ENCODE measurements at places on chromosomes 12 and 14.

- DNase-seq = no peak
Measured at GRCh38 chr12:87812030-87812429, 217.2 kb downstream of the C12orf50 start.

DNA sequence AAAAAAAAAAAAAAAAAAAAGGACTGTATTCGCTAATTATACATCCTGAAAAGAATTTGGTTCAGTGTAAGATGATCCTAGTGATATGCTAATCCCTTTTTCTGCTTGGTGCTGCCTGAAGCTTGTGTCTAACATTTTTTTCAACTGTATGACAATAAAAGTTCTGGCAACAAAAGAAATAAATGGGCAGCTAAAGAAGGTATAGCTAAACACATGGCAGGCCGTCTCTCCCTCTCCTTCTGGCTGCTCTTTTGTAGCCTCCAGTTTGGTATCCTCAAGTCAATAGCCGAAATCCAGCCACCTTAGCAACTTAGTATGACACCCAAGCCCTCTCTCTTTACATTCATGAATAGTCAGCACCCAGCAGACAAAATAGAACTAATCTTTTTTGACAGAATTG lies 198.3 kb upstream of the OTX2 start:
- no peak for DNase-seq

GRCh38 chr14:59425322-59425935 lies 39.8 kb downstream of the GPR135 start:
- DNase-seq = no peak

DNA sequence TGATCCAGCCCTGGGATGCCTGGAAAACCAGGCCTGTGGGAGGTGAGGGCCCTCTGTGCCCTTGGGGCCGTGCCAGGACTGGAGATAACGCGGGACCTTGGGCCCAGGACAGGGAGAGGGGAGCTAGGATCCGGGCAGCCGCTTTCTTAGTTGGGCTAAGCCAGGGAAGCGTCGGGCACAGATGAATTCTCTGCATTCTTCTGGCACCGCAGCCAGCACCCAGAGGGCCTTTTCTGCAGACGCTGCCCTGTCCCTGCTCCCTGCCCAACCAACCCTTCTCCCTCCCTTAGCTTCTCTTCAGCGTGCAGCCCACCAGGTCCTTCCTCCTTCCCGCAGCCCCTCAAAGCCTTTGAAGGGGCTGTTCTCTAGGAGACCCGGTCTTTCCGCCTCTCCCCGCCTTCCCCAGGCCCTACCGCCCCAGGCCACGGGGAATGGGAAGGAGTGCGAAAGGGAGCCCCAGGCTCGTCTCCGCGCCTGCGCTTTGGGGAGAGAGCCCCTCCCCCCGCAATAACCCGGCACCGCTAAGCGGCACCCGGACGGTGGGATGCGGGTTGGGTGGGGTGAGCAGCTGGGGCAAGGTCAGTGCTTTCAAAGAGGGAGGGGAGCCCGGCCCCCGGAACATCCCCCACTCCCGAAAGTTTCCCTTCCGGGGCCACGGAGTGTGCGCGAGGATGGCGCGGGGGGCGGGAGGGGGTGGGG lies 663 bp downstream of the NCKAP5L start:
- DNase-seq = no peak

DNA sequence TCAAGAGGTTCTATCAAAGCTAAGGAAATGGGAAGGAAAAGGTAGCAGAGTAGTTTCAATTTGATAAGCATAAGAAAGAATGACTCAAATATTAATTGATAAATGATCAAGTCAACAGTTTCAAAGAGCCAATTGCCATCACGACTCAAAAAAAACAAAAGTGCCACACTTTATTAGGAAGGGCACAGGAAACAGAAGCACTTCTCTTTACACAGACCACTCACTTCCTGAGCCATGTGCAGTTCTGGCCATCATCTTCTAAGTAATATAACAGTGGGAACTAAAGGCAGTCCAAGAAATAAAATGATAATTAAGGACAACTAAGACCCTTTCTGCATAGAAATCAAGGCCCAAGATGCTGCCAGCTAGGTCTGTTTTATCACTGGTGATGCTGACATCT lies 13.2 kb downstream of the TM7SF3 start:
- no peak for DNase-seq

- no peak for DNase-seq
Measured at GRCh38 chr12:111389635-111390034, 16.1 kb upstream of the SH2B3 start.

GRCh38 chr14:61350427-61351270 lies 29.3 kb downstream of the PRKCH start:
- no peak for DNase-seq

- DNase-seq = no peak
Measured at GRCh38 chr12:109393437-109394345, 46.0 kb downstream of the MYO1H start.

- DNase-seq = no peak
Measured at GRCh38 chr12:64746663-64747062, 12.5 kb downstream of the GNS start.

GRCh38 chr12:3178671-3179313 lies 101.6 kb downstream of the TSPAN9 start:
- DNase-seq = no peak

DNA sequence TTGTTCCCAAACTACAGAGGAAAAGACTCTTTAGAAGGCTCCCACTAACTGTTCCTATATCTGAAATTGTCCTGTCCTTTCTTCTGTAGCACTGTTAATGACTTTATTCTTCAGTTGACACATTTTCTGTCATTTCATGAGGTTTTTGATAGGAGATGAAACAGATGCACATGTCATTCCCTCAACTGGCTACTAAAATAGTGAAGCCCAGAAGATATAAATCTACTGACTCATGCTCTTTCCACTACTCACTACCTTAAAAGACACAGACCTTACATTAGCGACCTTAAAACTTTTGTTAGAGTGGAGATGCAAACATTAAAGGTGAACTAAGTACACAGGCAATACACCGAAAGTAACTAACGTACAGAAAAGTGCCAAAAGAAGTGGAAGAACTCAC lies 59.5 kb upstream of the ANKS1B start:
- DNase-seq = no peak

GRCh38 chr14:91931478-91932088 lies 15.9 kb downstream of the FBLN5 start:
- no peak for DNase-seq

DNA sequence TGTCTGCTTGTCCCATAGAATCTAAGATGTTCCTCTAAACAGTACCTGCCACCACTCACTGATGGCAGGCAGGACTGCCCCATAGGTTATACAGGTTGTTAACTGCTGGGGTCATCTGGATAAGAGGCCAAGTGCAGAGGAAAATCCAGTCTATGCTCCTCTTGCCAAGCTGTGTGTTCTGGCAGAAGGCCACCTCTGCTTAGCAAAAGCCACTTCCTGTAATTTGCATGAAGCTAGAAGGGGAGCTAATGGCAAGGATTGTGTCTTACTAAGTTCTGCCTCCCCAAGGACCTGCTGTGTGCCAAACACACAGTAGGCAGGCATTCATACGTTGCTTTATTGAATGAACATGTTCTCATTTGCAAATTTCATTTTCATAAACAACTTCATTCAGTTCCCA lies 445.4 kb downstream of the BCL11B start:
- DNase-seq = no peak

GRCh38 chr12:19755136-19755535 lies 315.8 kb downstream of the AEBP2 start:
- no peak for DNase-seq

DNA sequence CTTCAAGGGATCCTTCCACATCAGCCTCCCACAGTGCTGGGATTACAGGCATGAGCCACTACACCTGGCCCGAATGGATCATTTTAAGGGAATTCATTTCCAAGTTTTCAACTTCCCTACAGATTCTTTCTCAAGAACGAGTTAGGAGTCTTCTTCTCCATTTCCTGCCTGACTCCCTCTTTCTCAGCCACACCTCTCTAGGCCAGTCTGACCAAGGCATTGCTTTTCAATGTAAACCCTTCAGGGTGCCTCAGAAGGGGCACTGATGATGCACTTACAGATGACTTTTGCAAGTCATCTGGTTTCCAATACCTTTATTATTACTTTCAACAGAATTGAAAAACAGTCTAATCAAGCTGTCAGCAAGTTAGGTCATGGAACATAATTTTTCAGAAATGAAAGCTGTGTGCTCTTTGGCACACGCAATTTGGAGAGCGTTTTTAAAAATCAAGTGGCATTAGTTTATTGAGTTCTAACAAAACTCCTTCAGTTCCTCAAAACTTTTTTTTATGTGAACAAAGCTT lies 47.2 kb downstream of the SVOP start:
- no peak for DNase-seq

- DNase-seq = no peak
Measured at GRCh38 chr12:3961591-3961990, 88.4 kb upstream of the PARP11 start.

DNA sequence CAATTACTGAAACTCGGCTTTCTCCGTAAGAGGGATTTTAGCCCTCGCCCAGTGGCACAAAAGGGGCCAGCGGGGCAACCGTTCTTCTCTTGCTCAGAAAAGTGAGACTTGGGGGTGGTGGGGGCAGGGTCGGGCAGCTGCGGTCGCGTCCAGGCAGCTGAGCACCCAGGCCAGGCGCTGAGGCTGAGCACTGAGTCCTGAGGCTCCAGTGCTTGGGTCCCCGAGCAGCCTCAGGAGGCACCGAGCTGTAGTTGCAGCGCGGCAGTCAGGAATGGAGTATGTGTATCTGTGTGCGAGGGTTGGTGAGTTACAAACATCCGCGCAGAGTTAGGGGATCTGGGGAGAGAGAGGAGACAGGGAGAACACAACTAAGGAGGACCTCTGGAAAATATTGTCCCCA lies 4.1 kb upstream of the HOXC6 start:
- no peak for DNase-seq

- DNase-seq = no peak
Measured at GRCh38 chr12:132133952-132134652, 10.0 kb downstream of the DDX51 start.

GRCh38 chr12:92370828-92371227 lies 225.2 kb upstream of the BTG1 start:
- DNase-seq = no peak

- no peak for DNase-seq
Measured at GRCh38 chr12:15700595-15700994, 88.6 kb downstream of the EPS8 start.

DNA sequence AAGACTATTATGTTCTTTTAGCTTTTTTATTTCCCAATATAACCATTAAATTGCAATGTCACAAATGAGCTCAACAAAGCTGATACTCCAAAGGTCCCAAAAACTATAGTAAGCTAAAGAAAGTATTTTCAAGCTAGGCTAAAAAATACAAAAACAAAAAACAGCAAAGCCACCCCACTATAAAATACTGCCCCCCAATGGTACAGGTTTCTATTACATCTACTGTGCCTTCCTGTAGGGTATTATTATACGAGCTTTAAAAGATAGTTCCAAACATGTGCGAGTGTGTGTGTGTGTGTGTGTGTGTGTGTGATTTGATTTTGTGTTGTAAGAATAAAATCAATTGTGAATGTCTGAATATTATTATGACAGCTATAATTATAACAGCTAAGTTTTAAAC lies 1.1 kb downstream of the IFNG start:
- no peak for DNase-seq

- DNase-seq = no peak
Measured at GRCh38 chr14:49581209-49582112, 4.7 kb downstream of the RPS29 start.

DNA sequence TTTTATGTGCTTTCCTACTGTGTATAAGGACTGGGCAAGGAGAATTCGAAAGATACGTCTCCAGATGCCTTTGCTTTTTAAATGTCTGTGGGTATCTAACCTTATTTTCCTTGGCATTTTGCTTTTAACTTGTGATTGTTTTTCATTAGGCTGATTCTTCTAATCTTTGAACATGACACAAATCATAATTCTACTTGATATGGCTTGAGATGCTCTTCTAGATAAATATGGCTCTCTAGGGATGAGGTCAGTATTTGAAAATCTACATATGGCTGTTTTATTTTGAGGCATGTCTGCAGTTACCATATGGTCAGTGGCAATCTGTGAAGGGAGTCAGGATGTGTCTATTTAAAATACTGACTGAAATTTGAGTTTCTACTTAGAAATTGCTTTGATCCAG lies 139.2 kb downstream of the SLC2A13 start:
- no peak for DNase-seq

GRCh38 chr14:36510078-36510799 lies 9.8 kb downstream of the NKX2-1 start:
- no peak for DNase-seq

DNA sequence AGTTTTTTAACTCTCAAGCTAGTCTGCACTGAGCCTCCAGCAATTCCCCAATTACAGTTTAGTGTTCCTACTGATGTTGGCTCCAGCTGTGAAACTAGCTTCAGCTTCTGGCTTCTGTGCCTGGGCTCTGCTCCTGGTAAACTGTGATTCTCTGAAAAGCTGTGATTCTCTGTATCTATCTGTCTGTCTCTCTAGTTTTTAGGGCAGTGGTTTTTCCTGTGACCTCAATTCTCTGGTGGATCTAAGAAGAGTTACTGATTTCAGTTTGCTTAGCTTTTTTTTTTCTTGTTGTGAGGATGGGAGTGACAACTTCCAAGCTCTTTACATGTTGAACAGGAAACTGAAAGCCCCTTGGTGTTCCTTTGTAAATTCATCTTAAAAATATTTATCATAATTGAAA lies 3.8 kb upstream of the HIF1A start:
- DNase-seq = no peak

DNA sequence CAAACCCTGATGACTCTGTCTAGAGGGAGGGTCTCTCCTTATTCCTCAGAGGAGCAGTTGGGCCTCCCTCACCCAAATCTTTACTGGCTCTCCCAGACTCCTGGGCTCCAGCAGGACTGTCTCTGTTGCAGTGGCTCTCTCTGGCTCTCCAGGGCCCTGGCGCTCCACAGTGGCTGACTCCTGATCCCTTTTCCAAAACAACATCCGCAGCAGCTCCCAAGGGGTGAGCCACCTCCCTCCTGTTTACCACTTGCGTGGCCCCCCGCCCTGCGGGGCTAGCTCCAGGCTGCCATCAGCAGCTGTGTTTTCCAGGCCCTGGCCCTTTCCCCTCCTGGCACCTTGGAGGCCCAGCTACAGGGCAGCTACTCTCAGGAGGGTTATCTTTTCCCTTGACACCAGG lies 123.5 kb downstream of the CALM1 start:
- no peak for DNase-seq

GRCh38 chr12:117321572-117321971 lies 39.9 kb downstream of the NOS1 start:
- no peak for DNase-seq

DNA sequence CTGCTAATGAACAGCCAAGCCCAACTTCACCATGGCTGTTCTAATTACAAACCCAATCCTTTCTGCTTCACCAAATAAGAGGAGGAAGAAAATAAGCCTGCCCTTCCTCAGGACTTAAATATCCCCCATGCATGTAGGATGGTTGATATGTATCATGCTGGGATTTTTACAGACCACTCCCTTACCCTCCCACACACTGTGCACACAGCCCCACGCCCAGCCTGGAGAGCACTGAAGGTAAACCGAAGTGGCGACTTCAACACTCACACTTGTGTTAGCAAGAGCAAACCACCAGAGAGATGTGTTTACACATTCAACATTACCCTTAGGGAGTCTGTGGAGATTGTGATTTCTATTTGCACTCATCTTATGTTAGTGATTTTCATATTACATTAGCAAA lies 241.2 kb downstream of the EGLN3 start:
- DNase-seq = no peak

GRCh38 chr12:76848132-76848531 lies 30.7 kb downstream of the CSRP2 start:
- no peak for DNase-seq

- no peak for DNase-seq
Measured at GRCh38 chr12:4603946-4604345, 41.9 kb downstream of the DYRK4 start.

Data from activated CD4-positive, CD25-positive, alpha-beta regulatory T cell (primary cell).